ENCODE measurements at places on chromosomes 6 and 20.
A peak's percentile ranks its signal among the peaks of the same experiment; 100 is the strongest.

DNA sequence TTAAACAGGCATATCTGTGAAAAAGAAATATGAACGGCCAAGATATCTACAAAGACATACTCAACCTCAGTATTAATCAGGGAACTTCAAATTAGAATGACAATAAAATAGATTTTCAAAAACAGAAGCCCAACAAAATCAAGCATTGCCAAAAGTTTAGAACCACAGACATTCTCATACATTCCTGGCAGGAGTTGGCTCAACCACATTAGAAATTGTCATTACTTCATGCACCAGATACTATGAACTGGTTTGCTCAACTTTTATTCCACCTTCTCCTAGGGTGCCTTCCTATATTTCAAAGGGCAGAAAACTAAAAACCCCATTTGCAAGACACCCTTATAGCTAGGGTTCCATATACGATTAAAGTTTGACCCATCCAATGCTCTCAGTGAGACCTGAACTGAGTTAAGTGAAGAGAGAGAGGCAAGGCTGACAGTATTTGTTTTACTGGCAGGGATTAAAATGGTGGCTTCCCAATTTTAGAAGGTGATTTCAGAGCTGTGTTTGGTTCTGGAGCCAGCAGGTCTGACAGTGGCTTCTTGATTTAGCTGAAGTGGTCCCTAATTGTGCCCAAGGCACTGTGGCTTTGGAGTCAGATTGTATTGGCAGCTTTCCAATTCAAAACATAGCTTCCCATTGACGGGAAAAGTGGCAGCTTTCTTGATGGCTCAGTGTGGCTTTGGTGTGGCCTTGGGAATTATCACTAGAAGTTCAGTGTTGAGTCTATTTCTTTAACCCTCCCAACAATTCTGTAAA, 77.1 kb upstream of the CDYL start:
- no peak for DNase-seq

DNA sequence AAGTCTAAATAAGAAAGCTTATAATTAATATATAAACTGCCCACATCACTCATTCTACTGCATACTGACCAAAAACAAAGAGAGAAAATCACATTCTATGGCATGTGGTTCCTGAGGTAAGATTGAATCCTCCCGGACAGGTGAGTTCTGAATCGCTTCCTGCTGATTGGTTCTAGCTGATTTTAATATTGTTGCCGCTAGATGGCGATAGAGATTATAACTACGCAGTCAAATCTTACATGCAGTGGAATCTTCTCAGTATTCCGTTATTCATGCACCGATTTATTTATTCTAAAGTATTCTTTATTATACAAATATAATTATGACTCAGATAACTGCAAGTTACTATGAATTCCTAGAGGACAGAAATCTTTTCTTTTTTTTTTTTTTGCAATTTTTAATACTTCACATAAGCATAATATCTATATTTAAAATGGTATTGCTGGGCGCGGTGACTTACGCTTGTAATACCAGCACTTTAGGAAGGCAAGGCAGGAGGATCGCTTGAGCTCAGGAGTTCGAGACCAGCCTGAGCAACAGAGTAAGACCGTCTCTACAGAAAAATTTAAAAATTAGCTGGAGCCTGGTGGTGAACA, 24.2 kb upstream of the TMX4 start:
- peak; percentile 28 for DNase-seq

- no peak for DNase-seq
Measured at GRCh38 chr20:34583544-34583943, 25.0 kb downstream of the MAP1LC3A start.

- DNase-seq: no peak
Measured at GRCh38 chr20:25346349-25346748, 44.3 kb downstream of the ABHD12 start.

DNA sequence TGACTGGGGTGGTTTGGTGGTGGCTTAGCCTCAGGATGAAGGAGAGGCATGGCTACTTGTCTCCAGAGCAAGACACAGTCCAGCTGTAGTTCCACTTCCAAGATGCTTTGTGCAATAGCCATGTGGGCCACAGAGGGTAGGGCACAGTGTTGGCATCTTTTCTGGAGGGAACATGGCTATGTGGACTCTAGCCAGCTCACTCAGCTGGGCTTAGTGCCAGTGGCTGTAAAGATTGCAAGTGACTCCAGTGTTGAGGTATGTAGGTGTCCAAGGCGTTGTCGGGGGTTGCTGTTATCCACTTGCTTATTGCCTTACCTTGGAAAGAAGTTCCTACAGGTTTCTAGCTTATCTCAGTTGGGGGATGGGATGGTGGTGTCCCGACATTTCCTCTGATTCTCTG, 233.4 kb downstream of the CD109 start:
- no peak for DNase-seq

DNA sequence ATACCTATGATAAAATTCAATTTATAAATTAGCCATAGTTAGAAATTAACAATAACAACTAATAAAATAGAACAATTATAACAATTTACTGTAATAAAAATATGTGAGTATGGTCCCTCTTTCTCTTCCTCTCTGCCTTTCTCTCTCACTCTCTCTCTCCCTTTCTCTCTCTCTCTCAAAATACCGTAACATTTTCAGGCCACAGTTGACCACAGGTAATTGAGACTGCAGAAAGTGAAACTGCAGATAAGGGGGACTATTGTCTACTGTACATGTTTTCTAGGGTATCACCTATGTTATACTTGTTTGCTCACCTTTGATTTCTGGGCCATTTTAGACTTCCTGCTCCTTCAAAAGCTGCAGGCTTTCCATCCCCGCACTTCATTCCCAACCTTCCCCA, 46.8 kb downstream of the LY86 start:
- no peak for DNase-seq

GRCh38 chr6:130020073-130020906, 1.9 kb downstream of the L3MBTL3 start:
- DNase-seq: peak; percentile 21

DNA sequence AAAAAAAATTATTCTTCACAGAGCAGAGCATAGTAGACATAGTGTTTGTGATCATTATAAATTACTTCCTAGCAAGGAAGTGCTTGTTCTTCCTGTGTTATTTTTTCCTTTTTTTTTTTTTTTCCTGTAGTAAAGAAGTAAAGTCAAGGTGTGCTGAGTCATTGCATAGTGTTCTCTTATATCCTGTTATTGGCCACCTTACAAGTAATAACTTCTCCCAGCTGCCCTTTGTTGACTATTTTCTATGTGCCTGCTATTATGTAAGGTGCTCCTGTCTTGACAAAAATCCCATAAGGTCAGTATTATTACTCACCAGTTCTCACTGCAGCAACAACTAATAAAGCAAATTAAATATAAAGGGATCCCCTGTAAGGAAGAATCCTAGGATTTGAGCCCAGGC, 195.3 kb downstream of the GJA1 start:
- DNase-seq: no peak

- DNase-seq: no peak
Measured at GRCh38 chr6:96015518-96016333, at the start of gene FUT9. Gene FUT9, plus strand, starts transcription at chr6:96015974. Its CDS starts 187,182 bp downstream, at chr6:96203156.

- DNase-seq: no peak
Measured at GRCh38 chr6:146851837-146852236, 253.1 kb downstream of the ADGB start.

DNA sequence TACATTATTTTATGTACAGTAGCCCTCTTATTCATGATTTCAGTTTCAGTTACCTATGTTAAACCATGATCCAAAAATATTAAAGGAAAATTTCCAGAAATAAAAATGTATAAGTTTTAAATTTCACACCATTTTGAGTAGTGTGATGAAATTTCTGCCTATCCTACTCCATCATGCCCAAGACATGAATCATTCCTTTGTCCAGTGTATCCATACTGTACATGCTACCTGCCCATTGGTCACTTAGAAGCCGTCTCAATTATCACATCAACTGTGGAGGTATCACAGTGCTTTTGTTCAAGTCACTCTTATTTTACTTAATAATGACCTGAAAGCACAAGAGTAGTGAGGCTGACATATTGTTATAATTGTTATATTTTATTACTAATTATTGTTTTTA, 32.3 kb upstream of the PLCB4 start:
- no peak for DNase-seq

- DNase-seq: no peak
Measured at GRCh38 chr6:63263444-63263843, 52.2 kb downstream of the FKBP1C start.

DNA sequence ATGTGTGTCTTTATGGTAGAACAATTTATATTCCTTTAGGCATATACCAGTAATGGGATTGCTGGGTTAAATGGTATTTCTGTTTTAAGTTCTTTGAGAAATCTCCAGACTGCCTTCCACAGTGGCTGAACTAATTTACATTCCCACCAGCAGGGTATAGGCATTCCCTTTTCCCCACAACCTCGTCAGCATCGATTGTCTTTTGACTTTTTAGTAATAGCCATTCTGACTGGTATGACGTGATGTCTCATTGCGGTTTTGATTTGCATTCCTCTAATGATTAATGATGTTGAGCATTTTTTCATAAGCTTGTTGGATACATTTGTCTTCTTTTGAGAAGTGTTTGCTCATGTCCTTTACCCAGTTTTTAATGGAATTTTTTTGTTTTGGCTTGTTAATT, 5.3 kb upstream of the TASP1 start:
- DNase-seq: no peak

- no peak for DNase-seq
Measured at GRCh38 chr6:136051140-136051775, 198.9 kb downstream of the MTFR2 start.

- no peak for DNase-seq
Measured at GRCh38 chr6:101231606-101232235, 161.8 kb upstream of the GRIK2 start.

GRCh38 chr20:63703471-63703975, 4.3 kb downstream of the ARFRP1 start:
- DNase-seq: no peak

- DNase-seq: no peak
Measured at GRCh38 chr20:34569598-34569997, 11.1 kb downstream of the MAP1LC3A start.

DNA sequence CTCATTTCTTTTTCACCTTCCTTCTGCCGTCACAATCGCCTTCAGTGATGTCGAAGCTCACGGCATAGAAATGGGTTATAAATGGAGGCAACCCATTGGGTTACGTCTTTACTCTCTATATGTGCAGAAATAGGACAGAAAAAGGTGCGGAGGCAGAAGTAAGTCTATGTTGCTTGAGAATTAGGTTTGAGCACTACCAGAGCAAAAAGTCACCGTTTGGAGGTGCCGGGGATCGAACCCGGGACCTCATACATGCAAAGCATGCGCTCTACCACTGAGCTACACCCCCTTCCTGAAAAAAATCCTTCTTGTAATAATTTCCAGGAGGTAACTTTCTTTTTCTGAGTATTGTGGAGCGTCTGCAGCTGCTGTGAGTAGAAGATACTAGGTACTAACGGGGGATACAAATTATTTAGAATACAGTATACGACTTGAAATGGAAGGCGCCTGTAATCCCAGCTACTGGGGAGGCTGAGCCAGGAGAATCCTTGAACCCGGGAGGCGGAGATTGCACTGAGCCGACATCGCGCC, 134.2 kb downstream of the TRIM27 start:
- DNase-seq: no peak

DNA sequence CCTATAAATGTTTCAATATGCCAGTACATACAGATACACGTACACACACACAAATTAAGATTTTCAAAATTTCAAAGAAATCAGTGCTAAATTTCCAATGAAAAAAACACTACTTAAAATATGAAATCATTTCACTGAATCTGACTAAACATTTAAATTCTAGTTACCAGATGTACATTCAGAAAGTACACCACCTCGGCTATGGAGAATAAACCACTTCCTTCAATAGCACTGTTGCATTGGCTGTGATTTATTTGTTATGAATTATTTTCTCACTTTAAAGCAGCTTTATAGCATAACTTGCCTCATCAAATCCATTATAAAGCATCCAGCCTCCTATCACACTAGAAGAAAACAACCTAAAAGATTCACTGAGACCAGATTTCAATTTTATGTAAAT, 36.6 kb downstream of the HBS1L start:
- DNase-seq: no peak

GRCh38 chr6:112044856-112045255, 9.0 kb upstream of the CCN6 start:
- no peak for DNase-seq

DNA sequence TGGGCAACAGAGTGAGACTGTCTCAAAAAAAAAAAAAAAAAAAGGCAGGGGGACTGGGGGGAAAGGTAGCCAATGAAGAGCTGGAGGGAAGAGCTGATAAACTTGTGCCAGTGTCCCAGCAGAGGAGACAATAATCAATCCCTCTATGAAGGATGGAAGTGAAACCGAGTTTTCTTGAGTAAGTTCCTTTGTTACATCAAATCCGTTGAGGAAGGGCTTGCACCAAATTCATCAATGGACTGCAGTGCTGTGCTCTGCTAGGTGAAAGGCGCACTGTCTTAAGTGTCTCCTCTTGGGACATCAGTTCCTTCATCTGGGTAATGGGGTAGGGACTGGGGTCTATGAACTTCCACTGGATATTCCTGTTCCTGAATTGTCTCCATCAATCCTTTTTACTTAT, 3.0 kb upstream of the CRIP3 start:
- no peak for DNase-seq

GRCh38 chr20:61930776-61931475, 134.8 kb downstream of the TAF4 start:
- no peak for DNase-seq

DNA sequence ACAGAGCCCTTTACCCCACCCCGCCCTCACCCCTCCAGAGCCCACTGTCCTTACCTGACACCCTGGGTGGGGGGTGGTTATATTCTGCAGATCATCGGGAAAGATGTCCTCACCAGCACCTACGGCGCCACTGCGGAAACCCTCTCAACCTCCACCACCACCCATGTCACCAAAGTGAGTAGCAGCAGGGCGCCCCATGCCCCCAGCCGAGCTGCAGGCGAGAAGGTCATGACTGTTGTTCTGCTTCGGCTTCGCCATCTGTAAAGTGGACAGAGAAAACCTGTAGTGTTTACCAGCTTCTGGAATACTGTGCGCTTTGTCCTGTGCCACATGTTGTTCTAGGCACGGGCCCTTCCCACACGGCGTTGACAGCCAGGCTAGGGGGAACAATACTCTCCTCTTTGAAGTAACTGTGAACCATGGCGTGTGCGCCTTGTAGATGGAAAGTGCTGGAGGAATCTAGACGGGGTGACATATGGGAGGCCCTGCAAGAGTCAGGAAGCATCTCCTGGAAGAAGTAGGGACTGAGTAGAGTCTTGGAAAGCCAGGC, 16.5 kb upstream of the AAR2 start:
- DNase-seq: no peak

DNA sequence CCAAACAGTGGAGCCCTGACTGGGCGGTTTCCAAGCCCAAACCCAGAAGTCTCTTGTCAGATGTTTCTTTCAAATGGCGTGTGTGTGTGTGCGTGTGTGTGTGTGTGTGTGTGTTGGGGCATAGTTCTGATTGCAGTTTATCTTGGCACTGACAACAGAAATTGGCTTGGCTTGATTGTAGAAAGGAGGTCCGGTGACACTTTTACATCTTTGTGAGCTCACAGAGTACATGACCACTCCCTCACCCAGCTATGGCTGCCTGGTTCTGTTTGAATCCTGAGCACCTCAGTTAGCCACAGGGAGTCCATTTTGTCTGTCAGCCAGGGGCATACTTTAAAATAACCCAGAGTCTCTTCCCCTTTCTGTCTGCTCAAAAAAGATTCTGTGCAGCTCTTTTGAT, 276.3 kb downstream of the CD83 start:
- DNase-seq: no peak
